ENCODE measurements at places on chromosomes 4 and X. TPM values are rescaled to one million over a fixed set of nuclear protein-coding genes. Genes with fewer than 3 reads are reported as not detected.

DNA sequence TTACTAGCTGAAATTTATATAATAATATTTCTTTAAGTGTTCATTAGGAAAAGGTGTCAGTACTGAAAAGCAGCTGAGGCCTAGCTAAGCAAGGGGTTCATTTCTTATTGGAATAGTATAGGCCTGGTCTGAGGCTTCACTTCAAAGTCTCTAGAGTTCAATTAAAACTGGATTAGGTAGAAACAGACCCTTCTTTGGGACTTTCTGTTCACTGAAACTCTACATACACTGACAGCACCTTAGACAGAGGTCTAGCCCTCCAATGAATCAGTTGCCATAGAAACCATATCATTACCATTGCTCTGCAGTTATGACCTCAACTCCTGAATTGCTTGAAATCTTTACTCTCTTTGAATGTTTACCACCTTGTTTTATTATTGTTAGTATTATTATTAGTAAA lies 86.4 kb upstream of the MAB21L2 start:
- no peak for DNase-seq

DNA sequence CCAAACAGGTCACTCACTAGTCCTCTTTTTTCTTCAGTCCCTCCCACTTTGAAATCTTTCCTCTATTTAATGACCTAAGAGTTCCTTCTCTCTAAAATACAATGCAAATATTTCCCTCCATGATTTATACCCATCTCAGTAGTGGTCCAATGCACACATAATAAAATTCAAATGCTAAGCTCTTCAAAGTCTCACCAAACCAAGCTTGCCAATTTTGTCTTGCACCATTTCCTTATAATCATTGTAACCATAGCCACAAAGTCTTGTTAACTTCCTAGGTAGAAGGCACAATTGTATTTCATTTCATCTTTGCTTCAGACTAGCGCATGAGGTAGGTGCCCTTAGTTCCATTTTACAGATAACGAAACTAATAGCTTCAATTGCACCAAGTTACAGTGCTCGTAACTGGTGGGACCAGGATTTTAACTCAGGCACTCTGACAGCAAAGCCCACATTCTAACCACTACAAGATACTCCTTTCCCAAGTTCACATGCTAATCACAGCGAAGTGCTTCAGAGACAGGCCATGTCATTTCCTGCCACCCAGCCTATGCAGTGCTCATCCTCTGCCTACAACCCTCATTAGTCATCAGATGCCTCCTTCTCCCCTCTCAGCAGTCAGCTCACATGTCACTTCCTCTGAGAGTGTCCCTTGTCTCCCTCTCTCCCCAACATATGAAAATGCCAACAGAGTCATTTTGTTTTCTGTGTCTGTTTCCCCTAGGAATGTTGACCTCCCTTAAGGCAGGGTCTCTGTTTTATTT lies 66.9 kb upstream of the PPARGC1A start:
- DNase-seq: no peak

Gene RBM10
- 25.7 TPM for total RNA-seq

Gene MAGEA8
- not detected for total RNA-seq

Gene PLXNB3
- 18.7 TPM for total RNA-seq

GRCh38 chr4:6884341-6884870 lies 25.2 kb upstream of the TBC1D14 start:
- no peak for DNase-seq
